ENCODE measurements at places on chromosomes 12 and 14.
A peak's percentile ranks its signal among the peaks of the same experiment; 100 is the strongest.

GRCh38 chr14:55587847-55588246 is 7.8 kb downstream of the KTN1 start:
- DNase-seq: no peak

- DNase-seq: no peak
Measured at GRCh38 chr14:61532763-61533162, 162.6 kb upstream of the HIF1A start.

GRCh38 chr14:69769623-69770022 is 2.7 kb downstream of the SRSF5 start:
- no peak for DNase-seq

DNA sequence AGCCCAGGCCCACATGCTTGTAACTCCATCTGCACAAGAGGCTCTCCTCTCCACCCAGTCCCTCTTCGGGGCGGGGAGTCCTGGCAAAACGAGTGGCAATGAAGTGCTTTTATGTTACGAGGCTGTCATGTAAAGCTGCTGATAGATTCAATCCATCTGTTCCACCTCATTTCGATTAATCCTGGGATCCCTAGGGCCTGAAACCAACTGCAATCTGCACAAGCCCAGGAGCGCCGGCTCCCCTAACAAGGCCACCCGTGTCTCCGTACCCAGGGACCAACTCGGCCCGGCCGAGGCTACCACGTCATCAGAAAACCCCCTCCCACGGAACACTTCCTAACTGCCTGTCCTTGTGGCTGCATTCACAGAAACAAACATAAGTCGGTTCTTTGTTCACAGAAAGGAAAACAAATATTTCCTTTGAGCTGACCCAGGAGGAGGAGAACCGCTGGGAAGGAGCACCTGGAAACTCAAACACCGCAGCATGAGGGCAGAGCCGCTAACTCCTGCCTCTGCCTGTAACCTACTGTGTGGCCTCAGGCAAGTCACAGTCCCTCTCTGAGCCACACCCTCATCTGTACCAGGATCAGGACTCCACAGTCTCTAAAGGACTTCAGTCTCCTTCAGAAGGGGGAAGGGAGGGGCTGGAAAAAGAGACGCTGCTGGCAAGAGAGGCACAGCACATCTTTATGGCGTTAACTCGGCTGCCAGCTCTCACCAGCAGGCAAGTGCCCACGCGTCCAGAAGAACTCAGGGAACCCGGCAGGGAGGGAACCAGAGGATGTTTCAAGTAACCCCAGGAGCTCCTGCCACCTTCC is 47.8 kb downstream of the CCDC88C start:
- DNase-seq: peak; percentile 53

DNA sequence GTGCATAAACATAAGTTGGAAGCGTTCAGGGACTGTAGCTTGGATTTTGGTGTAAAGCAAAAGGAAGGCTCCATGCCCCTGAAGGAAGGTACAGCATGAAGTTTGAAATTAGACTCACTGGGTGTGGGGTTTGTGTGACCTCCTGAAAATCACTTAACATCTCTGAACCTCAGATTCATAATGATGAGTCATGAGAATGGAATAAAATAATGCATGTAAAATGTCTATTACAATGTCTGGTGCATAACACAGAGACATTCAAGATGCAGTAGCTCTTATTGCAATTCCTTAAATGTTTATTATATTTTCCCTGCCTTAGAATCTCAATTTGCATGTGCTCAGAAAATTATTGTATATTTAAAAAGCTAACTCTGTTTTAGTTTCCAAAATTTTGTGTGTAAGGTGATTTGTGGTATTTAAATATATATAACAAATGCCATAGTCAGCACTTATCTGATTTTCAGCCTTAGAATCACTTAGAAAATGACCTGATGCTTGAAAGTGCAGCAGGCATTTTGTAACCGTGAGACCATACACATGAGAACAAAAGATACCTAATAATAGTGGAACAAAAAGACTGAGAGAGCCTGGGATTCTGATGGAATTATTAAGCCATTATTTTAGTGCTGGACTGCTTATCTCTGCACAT is 66.3 kb downstream of the E2F7 start:
- DNase-seq: no peak

GRCh38 chr12:49091836-49092085 is 2.8 kb downstream of the DHH start:
- DNase-seq: no peak

- DNase-seq: no peak
Measured at GRCh38 chr12:92133171-92133570, 12.5 kb downstream of the BTG1 start.

DNA sequence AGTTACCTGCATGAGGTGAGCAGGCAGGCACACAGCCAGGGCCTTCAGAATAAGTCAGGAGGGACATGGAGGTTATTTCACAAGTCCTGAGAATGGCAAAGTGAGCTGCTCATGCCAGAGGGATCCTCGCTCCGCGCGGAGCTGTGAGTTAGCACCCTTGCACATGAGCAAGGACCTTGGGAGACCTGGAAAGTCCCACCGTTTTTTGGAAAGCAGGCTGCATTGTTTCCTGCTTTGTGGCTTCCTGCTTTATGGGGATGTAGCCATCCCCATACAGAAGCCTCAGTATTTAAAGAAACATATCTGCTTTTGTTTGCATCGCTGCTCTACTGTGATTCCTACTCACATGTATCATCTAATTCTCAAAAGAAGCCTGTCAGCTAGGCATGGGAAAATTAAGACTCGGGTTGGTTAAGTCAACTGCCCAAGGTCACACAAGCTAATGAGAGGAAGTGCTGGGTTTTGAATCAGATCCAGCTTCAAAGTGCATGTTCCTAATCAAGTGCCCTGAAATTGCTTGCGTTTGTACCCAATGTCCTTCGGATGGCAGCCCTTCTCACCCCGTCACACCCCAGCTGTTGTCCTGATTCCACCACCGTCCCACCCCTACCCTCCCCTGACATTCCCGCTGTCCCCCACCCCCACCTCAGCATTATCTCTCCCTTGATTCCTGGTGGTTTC is 106.2 kb downstream of the CRACR2A start:
- no peak for DNase-seq

DNA sequence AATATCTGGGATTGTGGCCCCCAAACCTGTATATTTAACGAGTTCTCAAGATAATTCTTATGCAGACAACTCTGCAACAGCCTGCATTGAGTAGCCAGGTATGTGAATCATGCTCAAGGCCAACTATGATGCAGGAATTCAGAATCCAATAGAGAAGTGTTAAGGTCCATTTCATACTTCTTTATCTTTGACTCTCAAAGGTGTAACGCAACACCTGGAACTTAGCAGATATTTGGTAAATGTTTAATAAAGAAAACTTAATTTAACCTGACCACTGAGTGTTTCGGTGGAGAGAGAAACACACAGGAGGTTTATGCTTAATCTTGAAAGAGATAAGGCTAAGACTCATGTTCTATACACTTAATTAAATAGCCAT is 156.5 kb upstream of the PLEKHG7 start:
- DNase-seq: no peak

DNA sequence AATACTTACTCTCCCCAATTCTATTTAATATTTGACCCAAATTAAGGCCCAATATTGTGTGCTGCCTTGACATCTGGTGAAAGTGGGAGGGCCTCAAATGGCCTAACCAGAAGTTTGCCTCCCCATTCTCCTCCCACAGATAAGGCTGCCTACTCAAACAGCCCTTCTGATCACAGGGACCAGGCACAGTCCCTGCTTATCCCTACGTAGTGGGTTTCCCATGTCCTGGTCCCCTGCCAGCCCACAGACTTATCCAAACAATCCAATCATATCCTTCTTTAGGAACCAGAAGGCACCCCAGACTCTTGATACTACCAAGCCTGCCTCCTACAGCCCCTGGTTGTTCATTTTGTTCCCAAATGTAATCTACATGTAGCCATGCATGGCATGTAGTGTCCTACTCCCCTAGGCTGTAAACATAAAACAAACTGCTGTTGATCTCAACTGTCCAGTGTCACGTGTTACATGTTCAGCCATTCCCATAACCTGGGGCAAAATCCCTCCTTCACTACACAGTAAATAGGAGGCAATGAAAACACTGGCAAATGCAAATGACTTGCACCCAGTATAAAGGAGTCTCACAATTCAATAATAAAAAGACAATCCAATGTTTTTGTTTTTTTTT is 49.3 kb downstream of the EEA1 start:
- no peak for DNase-seq

GRCh38 chr12:46267825-46268582 is 839 bp downstream of the SLC38A1 start:
- peak; percentile 19 for DNase-seq

DNA sequence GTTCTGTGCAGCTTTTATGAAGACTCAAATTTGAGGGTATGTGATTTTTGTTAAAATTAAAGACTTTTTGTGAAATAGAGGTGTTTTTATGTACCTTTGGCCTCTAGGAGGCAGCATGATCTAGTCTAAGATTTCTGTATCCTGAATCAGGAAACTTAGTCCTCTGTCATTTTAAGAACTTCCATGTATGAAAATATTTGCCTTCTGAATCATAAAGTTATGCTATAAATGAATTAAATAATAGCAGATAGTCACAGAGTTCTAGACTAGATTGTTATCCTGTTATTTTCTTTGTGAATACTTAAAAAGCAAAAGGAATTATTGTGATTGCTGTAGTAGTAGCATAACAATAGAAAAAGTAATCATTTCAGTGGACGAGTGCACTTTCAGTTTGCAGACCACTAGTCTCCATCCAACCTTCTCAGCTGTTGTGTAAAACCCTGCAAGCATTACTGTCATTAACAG is 56.3 kb downstream of the FGD4 start:
- no peak for DNase-seq

GRCh38 chr12:11553871-11554533 is 95.5 kb upstream of the ETV6 start:
- no peak for DNase-seq

DNA sequence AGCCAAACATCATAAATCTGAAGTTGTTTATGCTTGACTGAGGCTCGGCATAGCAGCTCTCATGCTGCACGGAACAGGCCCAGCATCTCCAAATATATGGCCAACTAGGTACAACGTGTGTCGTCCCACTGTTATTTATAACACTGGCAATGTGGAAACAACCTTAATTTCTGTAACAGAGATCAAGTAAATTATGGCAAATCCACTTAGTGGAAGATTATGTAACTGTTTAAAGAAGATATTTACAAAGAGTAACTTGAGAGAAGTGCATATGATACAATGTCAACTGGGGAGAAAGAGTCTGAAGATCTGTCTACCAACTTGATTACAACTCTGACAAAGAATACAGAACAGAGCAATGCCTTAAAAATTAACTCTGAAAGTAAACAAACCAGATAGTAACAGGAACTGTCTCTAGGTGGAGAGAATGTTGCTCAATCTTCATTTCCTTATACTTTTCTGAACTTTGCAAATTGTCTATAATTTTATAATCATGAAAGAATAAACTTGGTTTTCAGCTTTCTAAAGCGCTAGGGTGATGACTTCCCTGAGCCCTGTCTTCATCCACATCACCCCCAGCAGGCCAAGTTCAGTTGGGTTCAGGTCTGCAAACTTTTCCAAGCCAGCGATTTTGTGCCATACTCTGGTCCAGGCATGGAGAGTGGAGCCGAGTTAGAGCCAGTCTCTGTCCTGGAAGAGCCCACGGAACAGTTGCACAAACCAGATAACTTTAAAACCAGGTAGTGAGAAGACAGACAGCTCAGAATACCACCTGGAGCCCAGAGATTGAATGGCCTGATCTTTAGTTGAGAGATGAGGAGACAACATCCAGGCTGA is 44.3 kb upstream of the BDKRB2 start:
- DNase-seq: peak; percentile 4

DNA sequence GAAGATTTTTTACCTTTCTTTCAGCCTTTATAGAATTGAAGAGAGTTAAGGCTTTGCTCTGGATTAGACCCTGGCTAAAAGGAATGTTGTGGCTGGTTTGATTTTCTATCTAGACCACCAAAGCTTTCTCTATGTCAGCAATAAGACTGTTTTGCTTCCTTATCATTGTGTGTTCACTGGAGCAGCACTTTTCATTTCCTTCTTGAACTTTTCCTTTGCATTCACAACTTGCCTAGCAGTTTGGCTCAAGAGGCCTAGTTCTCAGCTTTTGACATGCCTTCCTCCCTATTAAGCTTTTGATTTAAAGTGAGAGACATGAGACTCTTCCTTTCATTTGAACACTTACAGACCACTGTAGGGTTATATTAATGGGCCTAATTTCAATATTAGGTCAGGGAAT is 64.1 kb upstream of the USP15 start:
- DNase-seq: no peak

DNA sequence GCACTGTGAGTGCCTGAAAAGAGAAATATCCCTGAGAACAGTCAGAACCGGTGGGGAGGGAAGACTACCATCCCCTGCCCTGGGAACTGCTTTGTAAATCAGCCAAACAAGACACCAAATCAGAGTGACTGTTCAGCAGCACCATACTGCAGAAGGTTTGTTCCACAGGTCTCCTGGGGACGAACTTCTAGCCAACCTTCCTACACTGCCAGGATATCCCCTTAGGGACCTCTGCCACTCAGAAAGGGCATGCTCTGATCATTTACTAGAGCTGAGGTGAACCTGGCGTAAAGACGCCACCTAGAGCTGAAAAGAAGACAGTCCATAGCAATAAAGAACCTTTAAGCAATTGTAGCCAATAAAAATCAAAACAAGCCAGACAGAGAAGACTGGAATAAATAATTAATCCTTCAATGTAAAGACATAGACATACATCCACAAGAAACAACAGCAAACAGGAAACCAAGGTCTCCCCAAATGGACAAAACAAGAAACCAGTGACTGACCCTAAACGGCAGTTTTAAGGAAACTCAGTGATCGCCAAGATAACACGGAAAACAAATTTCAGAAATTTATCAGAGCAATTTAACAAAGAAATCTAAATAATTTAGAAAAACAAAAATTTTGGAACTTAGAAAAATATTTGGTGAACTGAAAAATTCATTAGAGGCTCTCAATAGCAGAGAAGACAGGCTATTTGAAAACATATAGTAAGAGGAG is 228.1 kb upstream of the AMIGO2 start:
- DNase-seq: no peak

GRCh38 chr14:23097786-23098185 is 2.5 kb downstream of the C14orf119 start:
- no peak for DNase-seq

DNA sequence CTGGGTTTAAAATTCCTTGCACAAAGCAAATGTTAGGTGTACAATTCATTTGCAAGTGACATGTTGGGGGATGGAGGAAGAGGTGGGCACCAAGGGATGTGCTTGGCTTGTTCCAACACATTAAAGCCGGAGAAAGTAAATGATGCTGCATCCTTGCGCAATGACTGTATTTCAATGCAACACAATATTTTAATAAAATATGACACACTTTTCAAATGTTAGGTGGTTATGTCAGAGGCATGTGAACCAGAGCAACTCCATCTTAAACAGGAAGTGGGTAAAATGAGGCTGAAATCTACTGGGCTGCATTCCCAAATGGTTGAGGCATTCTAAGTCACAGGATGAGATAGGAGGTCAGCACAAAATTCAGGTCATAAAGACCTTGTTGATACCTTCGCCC is 53.6 kb upstream of the ARHGAP5 start:
- no peak for DNase-seq

GRCh38 chr14:95045836-95046430 is 111.4 kb downstream of the DICER1 start:
- no peak for DNase-seq

- peak; percentile 77 for DNase-seq
Measured at GRCh38 chr14:36661506-36662257, at the start of gene PAX9. Gene PAX9, plus strand, starts transcription at chr14:36661860. Its CDS starts 230 bp downstream, at chr14:36662090.
